ENCODE measurements at places on chromosomes 1 and 21. TPM values are rescaled to one million over a fixed set of nuclear protein-coding genes. Genes with fewer than 3 reads are reported as not detected.

The RCSD1 gene
- 78.3 TPM for total RNA-seq

The FASLG gene
- 0.21 TPM for total RNA-seq

The SLC22A15 gene
- 0.08 TPM for total RNA-seq

The HOOK1 gene
- 5.1 TPM for total RNA-seq

The ZNF648 gene
- total RNA-seq, result not detected

The COPA gene
- 119 TPM for total RNA-seq

The C1orf185 gene
- not detected for total RNA-seq

The ITGB2 gene
- 172 TPM for total RNA-seq

The HSD3B2 gene
- total RNA-seq, result 0.56 TPM

The RBP7 gene
- not detected for total RNA-seq

The NEGR1 gene
- not detected for total RNA-seq

The NBPF6 gene
- not detected for total RNA-seq

The LAD1 gene
- 0.53 TPM for total RNA-seq

The PCNX2 gene
- 9.2 TPM for total RNA-seq

The OR10T2 gene
- total RNA-seq, result not detected

The OVAAL gene
- not detected for total RNA-seq

The LY9 gene
- 8.9 TPM for total RNA-seq

The NEXN gene
- 7.8 TPM for total RNA-seq

The RASAL2 gene
- total RNA-seq, result 0.61 TPM

The KRTAP13-2 gene
- not detected for total RNA-seq

The TMOD4 gene
- 1.2 TPM for total RNA-seq

The GNB1 gene
- total RNA-seq, result 324 TPM

The SERTAD4 gene
- not detected for total RNA-seq

The DMRTA2 gene
- not detected for total RNA-seq

The ZNF670 gene
- 2.0 TPM for total RNA-seq

The AK2 gene
- total RNA-seq, result 272 TPM

The C4BPA gene
- total RNA-seq, result 0.21 TPM

The CA14 gene
- not detected for total RNA-seq

The PLA2G2A gene
- total RNA-seq, result 0.36 TPM
